ENCODE measurements at places on chromosomes 1 and 21.

DNA sequence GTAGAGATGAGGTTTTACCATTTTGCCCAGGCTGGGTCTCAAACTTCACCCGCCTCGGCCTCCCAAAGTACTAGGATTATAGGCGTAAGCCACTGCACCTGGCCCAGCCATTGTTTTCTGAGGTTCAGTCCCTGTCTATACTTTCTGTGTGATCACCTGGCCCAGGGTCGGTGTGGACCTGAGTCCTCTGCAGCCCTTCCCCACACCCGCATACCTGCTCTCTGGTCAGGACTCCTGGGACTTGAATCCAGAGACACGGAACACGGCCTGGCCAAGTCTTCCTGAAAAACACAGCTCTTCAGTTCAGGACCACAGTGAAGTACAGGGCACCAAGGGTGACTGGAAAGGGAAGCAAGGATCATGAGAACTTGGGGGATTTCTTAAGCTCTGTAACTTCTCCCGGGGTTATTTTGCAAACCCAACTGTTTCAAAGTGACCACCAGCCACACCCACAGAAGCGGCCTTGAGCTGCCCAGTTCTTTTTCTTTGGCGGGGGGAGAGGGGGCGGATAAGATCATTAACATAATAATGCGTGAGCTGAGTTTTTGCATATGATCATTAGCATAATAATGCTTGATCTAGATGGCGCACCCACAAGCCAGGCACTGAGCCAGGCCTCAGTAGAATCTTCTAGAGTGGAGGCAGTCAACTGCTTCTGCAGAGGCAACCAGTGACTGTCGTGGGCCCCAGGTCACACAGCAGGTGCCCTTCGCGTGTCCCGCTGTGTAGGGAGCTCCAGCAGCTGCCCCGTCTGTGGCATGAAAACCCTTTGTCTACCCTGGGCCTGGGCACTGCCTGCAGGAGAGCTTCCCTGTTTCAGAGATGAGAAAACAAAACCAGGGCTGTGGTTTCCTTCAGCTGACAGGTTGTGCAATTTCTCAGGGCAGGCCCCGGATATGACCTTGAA, 1.7 kb upstream of the NADK start:
- peak; percentile 78 for DNase-seq

DNA sequence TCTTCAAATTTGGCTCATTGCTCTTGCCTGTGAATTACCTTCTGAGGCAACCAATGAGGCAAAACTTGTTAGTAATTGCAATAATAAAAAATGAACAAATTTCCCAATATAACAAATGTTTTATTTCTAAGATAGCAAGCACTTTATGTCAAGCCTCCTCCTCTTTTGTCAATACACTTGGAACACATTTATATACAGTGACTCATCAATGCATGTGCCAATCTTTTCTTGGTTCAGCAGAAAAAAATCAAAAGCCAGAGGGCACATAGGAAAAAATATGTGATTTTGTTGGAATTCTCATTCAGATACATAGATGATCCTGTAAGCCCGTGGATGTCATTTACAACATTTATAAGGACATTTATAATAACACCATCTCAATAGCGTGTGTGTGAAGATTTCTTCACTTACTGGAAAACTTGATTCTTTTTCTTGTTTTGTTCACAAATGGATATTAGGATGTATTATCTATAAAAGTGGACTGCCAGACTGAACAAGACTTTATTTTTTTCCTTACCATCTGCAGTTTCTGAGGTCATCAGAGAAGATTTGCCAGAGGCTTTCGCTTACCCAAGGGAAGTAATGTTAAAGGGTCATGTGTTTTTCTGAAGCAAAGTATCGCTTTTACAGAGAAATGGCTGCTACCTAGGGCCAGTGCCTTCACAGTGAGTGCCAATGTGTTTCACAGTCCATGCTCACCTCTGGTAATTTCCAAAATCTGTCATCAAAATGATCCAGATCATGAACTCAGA, 645.7 kb upstream of the PTBP2 start:
- no peak for DNase-seq

GRCh38 chr21:33587792-33588484, 546 bp downstream of the DONSON start:
- DNase-seq: peak; percentile 70

DNA sequence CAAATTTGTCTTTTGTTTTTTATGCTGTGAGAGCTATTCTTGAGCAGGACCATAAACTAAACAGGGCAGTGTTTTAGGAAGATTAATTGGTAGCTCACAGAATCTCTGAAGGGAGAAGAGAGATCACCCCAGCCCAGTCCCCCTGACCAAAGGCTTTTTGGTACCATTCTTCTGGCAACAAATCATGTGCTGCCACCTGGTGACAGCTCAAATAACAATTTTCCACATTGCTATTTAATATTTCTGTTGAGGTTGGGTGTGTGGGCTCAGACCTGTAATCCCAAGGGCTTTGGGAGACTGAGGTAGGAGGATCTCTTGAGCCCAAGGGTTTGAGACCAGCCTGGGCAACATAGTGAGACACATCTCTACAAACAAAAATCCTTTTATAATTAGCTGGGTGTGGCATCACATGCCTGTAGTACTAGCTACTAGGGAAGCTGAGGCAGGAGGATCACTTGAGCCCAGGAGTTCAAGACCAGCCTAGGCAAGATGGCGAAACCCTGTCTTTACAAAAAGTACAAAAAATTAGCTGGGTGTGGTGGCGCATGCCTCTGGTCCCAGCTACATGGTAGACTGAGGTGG, 2.2 kb upstream of the TESK2 start:
- no peak for DNase-seq

- no peak for DNase-seq
Observed at GRCh38 chr1:119771770-119772169, 3.1 kb upstream of the HMGCS2 start.

DNA sequence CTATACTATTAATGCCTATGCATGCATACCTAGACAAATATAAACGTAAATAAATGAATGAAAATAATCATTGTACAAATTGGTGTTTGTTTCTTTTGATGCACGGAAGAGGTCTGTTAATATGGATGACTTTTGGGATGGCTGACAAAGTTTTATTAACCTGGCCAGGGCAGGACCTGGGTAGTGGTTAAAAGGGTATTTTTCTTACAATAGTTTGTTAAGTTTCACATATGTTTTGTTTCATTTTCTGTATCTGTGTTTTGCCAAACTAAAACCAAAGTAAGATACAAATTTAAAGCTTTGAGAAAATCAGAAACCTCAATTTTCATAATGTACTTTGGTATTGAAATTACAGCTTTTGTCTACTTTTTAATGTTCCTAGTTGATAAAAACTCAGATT, 222.7 kb upstream of the OLFM3 start:
- DNase-seq: no peak

- DNase-seq: no peak
Observed at GRCh38 chr1:7011826-7012225, 226.6 kb downstream of the CAMTA1 start.

GRCh38 chr1:36095760-36096405, 7.2 kb downstream of the ADPRS start:
- DNase-seq: no peak

- DNase-seq: no peak
Observed at GRCh38 chr1:110003747-110004428, 19.3 kb downstream of the AHCYL1 start.

- no peak for DNase-seq
Observed at GRCh38 chr21:32211306-32211705, 67.5 kb downstream of the MIS18A start.

- peak; percentile 57 for DNase-seq
Observed at GRCh38 chr1:98049370-98050135, 128.7 kb upstream of the DPYD start.

- no peak for DNase-seq
Observed at GRCh38 chr1:38183096-38183495, 136.5 kb upstream of the POU3F1 start.

DNA sequence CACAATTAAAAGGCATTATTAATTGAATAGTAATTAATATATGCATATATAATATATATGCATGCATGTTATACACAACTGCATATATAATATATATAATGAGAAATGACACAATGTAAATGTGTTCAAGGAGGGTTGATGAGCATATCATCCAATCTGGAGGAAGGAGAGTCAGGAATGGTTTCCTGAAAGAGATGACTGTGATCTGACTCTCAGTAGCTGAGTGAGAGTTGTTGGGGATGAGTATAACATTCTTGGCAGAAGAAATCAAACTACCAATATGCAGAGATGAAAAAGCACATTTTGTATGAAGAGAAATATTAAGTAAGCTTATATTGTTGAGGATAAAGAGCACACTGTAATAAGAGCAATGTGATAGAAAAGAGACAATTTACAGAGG, 37.3 kb downstream of the F13B start:
- no peak for DNase-seq

- no peak for DNase-seq
Observed at GRCh38 chr1:50981741-50982140, 11.7 kb downstream of the CDKN2C start.

GRCh38 chr1:7651203-7651602, 119.9 kb upstream of the VAMP3 start:
- DNase-seq: no peak
